Stimulated activated CD4-positive, alpha-beta T cell treated with anti-CD3 and anti-CD28 coated beads, Interleukin-1b, Interleukin-23, amount 100 ng/mL, for 4 hours (primary cell): ENCODE measurements at places on chromosomes 5 and 9.

- DNase-seq = no peak
Measured at GRCh38 chr5:67652201-67652600, 455.6 kb upstream of the CD180 start.

- DNase-seq = no peak
Measured at GRCh38 chr5:135951257-135951656, 3.5 kb downstream of the LECT2 start.

GRCh38 chr5:153672347-153673090 is 182.0 kb downstream of the GRIA1 start:
- DNase-seq = no peak

- no peak for DNase-seq
Measured at GRCh38 chr5:18605186-18605585, 970.9 kb downstream of the TAF11L14 start.

GRCh38 chr5:44900273-44900954 is 91.7 kb downstream of the MRPS30 start:
- DNase-seq = no peak

- no peak for DNase-seq
Measured at GRCh38 chr9:36840898-36841536, 193.1 kb downstream of the PAX5 start.

GRCh38 chr5:1486271-1486670 is 37.5 kb downstream of the LPCAT1 start:
- no peak for DNase-seq
